Stimulated activated CD4-positive, alpha-beta T cell treated with anti-CD3 and anti-CD28 coated beads, Interleukin-12 subunit alpha, Interleukin-12 subunit beta, amount 100 ng/mL, for 4 hours (primary cell): ENCODE measurements at places on chromosomes 6 and 20.

DNA sequence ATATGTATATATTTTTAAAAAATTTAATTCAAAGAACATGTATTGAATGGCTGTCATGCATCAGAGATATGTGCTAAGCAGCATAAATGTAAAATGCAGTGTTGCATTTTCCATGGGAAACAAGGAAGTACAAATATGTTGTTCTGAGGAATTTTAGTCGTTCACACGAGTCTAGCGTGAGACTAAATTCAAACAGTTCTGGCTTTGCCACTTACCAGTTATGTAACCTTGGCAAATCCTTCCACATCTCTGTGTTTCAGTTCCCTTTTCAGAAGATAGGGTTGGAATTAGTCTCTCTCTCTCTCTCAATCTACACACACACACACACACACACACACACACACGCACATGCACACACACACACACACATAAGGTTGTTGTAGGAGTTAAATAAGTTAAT, 305.4 kb downstream of the UTRN start:
- no peak for DNase-seq

DNA sequence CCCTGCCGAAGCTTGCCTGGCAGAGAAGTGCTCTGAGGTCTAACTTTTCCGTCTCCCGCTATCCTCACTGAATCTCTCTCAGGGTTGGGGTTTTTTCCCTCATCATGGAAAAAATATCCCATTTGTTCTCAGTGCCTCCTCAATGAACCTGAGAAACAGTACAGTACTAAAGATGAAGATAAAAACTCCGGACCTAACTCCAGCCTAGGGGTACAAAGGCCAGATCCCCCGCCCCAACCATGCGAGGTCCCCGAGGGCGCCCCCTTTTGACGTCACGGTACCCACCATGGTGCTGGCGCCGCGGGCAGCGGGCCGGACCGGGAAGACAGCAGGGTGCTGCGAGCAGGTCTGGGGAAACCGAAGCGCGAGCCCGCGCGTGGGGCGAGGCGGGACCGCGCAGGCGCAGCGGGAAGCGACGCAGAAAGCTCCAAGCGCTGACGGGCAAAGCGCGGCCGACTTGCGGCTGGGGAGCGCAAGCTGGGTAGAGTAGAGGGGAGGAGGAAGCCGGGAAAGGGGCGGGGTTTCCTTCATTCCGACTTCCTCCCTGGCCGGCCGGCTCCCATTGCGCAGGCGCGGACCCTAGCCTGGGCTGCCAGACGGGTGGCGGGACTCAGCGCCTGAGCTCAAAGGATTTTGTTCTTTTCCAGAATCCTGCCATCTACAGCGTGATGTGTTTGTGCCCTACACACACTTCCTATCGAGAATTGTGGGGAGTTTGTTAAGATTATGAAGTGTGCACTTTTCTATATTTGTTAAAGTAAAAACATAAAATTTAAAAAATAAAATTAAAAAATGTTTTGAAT, at the start of gene LSM2:
Gene LSM2, minus strand, starts transcription at position 497 of the 803 bp plus-strand sequence. Its CDS starts 209 bp downstream, at position 288.
- peak; percentile 96 for DNase-seq

- DNase-seq = no peak
Measured at GRCh38 chr6:129501740-129502660, 208.0 kb downstream of the ARHGAP18 start.

DNA sequence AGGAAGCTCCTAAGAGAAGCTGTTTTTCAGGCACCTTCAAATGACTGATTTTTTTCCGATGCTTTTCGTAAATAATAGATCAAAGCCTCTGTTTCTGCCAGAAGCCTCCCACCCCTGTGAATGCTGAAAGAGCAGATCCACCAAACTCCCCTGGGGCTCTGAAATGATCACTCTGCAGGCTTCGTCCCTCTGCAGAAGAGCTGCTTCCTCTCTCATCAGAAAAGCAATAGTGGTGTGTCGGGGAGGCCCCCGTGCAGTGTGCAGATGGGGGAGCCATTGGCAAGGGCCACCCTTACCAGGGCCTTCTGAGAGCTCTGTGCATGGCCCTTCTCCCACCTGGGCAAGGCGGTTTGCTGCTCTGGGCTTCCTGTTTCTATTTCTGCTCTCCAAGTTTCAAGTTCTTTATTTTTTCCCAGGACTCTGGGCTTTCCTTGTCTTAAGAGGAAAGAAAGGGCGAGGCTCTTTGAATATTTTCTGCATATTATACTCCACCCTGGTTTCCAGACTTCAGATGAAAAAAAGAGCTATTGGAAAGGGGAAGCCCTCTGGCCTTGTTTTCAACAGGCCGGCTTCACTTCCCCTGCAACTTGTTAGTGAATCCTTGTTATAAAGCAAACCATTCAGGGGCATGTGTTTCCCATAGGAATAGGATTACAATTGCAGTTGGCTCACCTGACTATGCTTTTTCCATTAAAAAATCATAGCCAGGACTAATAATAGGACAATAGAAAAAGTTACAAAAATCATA, 155.2 kb downstream of the TTLL2 start:
- no peak for DNase-seq

GRCh38 chr6:17957498-17957897, 29.9 kb downstream of the KIF13A start:
- no peak for DNase-seq

DNA sequence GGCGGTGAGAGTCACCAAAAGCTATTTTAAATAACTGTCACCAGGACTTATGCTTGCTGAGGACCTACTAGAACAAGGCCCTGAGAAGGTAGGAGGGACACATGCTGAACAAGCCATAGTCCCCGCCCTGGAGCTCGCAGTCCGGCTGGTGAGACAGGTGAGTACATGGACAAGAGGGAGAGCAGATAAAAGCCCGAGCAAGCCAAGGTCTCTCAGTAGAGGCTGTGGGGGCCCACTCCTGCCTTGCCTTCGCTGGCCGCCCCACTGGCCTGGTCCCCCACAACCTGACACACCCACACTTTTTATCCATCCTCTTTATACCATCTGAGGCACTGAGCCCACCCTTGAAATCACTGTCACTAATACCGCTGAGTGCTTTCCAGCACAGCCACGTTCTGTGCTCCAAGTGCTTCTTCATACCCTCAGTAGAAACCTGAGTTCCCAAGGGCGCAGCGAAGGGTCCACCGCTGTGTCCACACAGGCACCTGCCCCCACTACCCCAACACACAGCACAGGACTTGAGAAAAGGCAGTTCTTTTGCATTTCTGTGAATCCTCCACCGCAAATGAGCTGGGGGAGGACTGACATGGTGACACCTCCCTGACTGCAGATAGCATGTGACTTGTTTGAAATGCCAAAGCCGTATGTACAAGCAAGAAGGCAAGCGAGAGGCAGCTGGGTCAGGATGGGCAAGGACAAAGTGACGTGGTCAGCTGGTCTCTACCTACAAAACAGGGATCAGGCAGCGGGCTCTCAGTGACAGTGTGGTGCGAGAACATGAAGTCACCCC, 12.1 kb downstream of the DDRGK1 start:
- DNase-seq = no peak

- no peak for DNase-seq
Measured at GRCh38 chr6:39402239-39402751, 79.8 kb upstream of the KCNK16 start.

GRCh38 chr6:135291288-135292076, 110.4 kb downstream of the MYB start:
- DNase-seq = no peak

DNA sequence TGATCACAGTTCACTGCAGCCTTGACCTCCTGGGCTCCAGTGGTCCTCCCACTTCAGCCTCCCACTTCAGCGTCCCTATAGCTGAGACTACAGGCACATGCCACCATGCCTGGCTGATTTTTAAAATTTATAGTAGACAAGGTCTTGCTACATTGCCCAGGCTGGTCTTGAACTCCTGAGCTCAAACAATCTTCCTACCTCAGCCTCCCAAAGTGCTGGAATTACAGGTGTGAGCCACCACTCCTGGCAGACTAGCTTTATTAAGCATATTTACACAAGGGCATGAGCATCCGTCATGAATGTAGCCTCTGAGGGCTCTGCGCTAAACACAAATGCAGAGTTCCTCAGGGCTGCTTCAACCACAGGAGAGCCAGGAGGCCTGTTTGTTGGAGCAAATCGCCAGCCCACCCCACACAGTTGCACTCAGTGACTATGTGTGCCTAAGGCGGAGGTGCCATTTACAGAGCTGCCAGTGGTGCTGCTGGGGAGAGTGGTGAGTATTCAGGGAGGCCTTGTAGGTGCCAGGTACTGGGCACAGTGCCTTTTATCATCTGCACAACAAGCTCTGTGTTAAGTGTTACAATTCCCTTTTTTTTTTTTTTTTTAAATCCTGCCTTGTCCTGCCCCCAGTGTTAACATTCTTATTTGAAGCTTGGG, 78.2 kb downstream of the PSMG4 start:
- no peak for DNase-seq

- DNase-seq = no peak
Measured at GRCh38 chr6:155660251-155660977, 204.8 kb upstream of the NOX3 start.

GRCh38 chr6:46156701-46157100, 14.1 kb downstream of the ENPP5 start:
- DNase-seq = no peak

GRCh38 chr6:18530201-18530600, 143.1 kb downstream of the RNF144B start:
- no peak for DNase-seq

GRCh38 chr20:45306431-45306982, at the start of gene RBPJL:
Gene RBPJL, plus strand, starts transcription at chr20:45306840. Its CDS starts 83 bp downstream, at chr20:45306923.
- peak; percentile 45 for DNase-seq

DNA sequence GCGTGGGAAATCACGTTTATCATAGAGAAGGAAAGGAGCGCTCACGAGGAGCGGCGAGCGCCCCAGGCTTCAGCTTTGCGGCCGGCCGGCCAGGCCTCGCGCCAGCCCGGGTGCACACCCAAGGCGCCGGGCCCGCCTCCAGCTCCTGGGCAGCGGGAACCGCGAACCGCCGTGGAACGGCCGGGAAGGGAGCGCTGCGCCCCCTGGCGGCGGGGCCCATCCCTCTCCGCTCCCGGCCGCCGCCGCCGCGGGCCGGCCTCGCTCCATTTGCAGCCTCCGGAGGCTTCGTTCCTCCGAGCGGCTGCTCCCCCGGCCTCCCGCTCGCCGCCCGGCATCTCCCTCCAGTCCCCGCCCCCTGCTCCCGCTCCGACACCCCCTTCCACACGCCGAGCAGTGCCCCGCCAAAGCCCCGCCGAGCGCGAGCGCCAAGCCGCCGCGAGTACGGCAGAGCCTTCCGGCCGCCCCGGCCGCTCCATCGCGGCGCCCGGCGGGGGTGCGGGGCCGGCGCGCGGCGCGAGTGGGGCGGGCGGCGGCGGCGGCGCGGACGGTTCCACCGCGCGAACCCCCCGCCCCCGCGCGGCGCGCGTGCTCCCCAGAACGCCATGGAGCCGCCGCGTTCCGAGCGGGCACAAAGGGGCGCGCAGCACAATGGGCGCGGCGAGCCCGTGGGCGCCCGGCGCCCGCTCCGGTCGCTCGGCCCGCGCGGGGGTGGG, 946 bp downstream of the BEND3 start:
- peak; percentile 76 for DNase-seq

GRCh38 chr6:135505648-135506047, 8.1 kb upstream of the AHI1 start:
- DNase-seq = no peak

DNA sequence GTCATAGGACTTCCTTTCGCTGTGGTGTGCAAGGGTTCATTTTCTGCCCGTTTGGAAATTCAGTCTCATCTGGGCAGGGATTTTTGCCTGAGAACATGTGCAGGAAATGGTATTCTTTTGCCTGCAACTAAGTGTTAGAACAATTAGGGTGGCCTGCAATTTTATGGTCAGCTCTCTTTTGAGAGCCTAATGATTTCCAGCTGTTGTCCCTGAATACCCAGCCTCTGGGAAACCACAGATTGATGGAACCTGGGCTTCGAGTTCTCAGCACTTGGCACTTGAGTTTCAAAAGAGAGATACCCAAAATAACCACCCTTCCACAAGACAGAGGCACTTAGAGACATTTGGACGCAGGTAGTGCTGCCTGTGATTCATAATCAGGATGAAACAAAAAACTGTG, 217.2 kb upstream of the FOXA2 start:
- DNase-seq = no peak

GRCh38 chr6:146551545-146551944, 7.9 kb downstream of the RAB32 start:
- DNase-seq = no peak

- no peak for DNase-seq
Measured at GRCh38 chr6:56270812-56271441, 23.5 kb upstream of the COL21A1 start.

GRCh38 chr6:35052694-35053565, 88.2 kb downstream of the TCP11 start:
- no peak for DNase-seq

DNA sequence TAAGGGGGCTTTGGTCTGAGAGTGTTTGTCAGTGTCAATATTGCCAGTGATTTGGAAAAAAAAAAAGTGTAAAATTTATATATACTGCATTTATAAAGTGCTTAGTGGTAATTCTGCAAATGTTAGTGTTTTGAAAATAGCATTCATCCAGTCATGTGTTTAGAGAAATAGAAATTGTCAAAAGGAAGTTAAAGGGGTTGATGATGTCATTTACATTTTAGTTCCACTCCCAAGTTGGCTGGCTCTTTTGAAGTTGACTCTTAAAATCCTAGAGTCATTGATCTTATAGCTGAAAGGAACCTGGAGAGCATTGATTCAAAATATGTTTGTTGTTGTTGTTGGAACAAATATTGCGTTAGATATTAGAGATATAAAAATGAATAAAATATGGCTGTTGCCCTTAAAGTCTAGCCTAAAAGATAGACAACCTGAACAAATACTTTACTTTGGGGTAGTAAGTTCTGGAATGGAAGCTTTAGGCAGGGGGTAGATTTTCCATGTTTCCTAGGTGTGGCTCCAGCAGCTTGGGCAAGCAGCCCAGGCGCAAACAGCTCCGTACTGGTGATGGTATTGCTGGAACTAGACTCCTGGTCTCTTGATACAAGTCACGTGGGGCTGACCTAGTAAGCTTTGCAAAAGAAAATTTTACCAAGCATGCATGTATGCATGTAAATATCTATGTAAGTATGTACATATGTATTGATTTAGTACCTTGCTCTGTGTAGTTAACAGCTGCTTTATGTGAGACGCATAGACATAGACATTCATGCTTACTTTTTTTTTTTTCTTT, 46.3 kb downstream of the HIVEP1 start:
- no peak for DNase-seq

- DNase-seq = no peak
Measured at GRCh38 chr6:44696686-44697085, 309.2 kb downstream of the CDC5L start.

- no peak for DNase-seq
Measured at GRCh38 chr6:25056130-25056529, 120.4 kb upstream of the RIPOR2 start.

DNA sequence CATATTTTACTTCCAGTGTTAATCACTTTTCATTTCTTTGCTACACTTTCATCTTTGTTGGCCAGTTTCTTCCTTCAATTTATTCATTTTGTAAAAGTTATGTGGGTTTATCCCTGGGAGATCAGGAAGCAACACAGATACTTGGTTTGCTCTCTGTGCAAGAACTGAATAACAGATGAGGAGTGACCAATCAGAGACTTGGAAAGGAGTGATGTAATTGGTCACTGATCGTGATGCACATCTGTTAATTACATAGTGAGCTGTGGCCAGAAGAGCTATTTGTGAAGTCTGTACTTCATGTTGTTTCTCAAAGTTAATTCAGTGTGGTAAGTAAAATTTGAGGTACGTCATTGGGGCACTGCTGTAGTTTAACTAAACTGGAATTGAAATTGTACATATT, 21.3 kb downstream of the ANKRD6 start:
- no peak for DNase-seq
